ENCODE measurements at places on chromosomes 1 and 21. TPM values are rescaled to one million over a fixed set of nuclear protein-coding genes. Genes with fewer than 3 reads are reported as not detected.
A peak's percentile ranks its signal among the peaks of the same experiment; 100 is the strongest.

GRCh38 chr1:212902054-212902453 is 44.0 kb downstream of the FLVCR1 start:
- DNase-seq: no peak
- no peaks in the 10 kb centered on the region for H3K36me3 ChIP-seq
- no peaks in the 10 kb centered on the region for H3K27me3 ChIP-seq
- no peaks in the 10 kb centered on the region for H3K4me1 ChIP-seq
- H3K4me3 ChIP-seq: no peak overlapping the region

GRCh38 chr1:241499910-241500309 is 19.6 kb downstream of the FH start:
- DNase-seq: no peak
- no peaks in the 10 kb centered on the region for H3K36me3 ChIP-seq
- no peak overlapping the region for H3K27ac ChIP-seq
- H3K27me3 ChIP-seq: no peaks in the 10 kb centered on the region
- H3K4me3 ChIP-seq: no peak overlapping the region

Gene TTC39A
- total RNA-seq: 42.4 TPM

GRCh38 chr1:206419783-206420182 is 50.5 kb upstream of the IKBKE start:
- H3K27me3 ChIP-seq: no peaks in the 10 kb centered on the region
- DNase-seq: no peak

Gene PM20D1
- 0.22 TPM for total RNA-seq

DNA sequence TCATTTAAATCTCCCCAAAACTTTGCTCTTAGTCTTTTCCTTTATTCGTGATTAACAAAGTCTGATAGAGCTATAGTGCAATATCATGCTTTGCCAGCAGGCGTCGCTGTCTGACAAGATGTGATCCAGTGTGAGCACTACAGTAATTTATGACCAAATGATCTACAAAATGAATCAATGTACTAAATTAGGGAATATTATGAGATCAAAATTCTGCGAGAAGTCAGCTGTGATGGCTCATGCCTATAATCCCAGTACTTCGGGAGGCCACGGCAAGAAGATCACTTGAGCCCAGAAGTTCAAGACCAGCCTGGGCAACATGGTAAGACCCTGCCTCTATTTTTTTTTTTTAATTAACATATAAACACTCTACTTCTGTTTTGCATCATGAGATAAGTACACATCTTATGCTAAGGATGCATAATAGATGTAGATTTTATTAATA is 3.6 kb upstream of the SPSB1 start:
- no peaks in the 10 kb centered on the region for H3K36me3 ChIP-seq
- peaks cover 29% of the 10 kb centered on the region for H3K4me1 ChIP-seq
- no peaks in the 10 kb centered on the region for H3K27me3 ChIP-seq
- no peak overlapping the region for H3K4me3 ChIP-seq
- H3K27ac ChIP-seq: peak overlapping the region; percentile 77

Gene CAPN8
- total RNA-seq: 1.1 TPM

GRCh38 chr1:164559342-164560051 is 513 bp downstream of the PBX1 start:
- H3K4me1 ChIP-seq: peaks cover 27% of the 10 kb centered on the region
- no peaks in the 10 kb centered on the region for H3K36me3 ChIP-seq
- H3K27me3 ChIP-seq: no peaks in the 10 kb centered on the region

Gene TMOD4
- total RNA-seq: not detected

DNA sequence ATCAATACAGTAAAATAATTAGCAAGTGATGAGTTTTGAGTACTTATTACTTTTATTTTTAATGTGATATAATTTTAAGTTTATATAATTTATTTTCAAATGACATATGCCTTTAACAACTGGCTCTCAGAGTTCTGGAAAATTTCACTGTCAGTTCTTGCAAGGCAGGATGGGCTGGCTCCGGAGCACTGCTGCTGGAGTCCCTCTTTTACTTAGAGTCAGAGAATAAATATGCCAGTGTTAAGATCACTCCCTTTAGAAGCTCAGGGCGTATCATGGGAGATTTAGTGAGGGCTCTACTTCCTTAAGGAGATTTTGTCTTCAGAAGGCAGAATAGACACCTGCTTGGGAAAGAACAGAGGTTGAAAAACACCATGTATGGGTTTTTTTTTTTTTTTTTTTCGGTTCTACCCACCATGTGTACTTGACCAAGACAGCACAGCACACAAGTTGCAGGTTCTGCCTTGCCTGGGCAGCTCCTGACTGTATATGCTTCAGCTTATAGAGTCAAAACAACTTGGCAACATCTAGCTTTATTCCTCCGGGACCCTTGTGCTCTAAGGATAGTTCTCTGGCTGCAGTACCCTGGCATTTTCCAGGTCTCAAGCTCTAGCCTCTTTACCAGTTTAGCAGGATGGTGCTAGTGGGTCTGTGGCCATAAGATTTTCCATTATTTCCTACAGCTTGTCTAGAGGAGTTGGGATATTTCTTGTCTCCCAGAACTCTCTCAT is 29.7 kb upstream of the FMOD start:
- H3K36me3 ChIP-seq: no peaks in the 10 kb centered on the region
- DNase-seq: no peak

GRCh38 chr1:244447552-244447951 is 4.2 kb downstream of the ADSS2 start:
- peaks cover 68% of the 10 kb centered on the region for H3K4me1 ChIP-seq
- no peak overlapping the region for H3K4me3 ChIP-seq
- H3K36me3 ChIP-seq: no peaks in the 10 kb centered on the region
- H3K27ac ChIP-seq: no peak overlapping the region

Gene ARHGEF10L
- 41.3 TPM for total RNA-seq

GRCh38 chr1:115557715-115558114 is 84.1 kb upstream of the VANGL1 start:
- no peak for DNase-seq
- peaks cover 1% of the 10 kb centered on the region for H3K27me3 ChIP-seq
- no peak overlapping the region for H3K4me3 ChIP-seq
- no peak overlapping the region for H3K27ac ChIP-seq
- H3K36me3 ChIP-seq: no peaks in the 10 kb centered on the region
- no peaks in the 10 kb centered on the region for H3K4me1 ChIP-seq

Gene TMEM81
- 3.3 TPM for total RNA-seq

Gene ETNK2
- 14.0 TPM for total RNA-seq

DNA sequence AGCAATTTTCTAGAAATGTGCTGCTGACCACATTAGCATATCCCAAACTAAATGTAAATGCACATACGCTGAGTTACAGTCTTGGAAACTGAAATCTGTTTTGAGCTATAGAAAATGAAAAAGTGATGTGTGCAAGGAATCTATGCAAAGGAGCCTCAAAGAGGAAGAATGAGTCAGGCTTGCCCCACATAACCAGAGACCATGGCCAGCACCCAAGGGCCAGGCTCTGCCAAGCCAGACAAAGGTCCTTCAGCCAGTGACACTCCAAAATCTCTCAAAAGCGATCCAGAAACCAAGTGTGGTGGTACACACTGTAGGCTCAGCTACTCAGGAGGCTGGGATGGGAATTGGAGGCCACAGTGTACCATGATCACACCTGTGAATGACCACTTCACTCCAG is 195.2 kb downstream of the TOMM20 start:
- peak; percentile 93 for DNase-seq
- no peaks in the 10 kb centered on the region for H3K27me3 ChIP-seq
- peak overlapping the region; percentile 14 for H3K27ac ChIP-seq
- no peak overlapping the region for H3K4me3 ChIP-seq
- H3K36me3 ChIP-seq: no peaks in the 10 kb centered on the region

DNA sequence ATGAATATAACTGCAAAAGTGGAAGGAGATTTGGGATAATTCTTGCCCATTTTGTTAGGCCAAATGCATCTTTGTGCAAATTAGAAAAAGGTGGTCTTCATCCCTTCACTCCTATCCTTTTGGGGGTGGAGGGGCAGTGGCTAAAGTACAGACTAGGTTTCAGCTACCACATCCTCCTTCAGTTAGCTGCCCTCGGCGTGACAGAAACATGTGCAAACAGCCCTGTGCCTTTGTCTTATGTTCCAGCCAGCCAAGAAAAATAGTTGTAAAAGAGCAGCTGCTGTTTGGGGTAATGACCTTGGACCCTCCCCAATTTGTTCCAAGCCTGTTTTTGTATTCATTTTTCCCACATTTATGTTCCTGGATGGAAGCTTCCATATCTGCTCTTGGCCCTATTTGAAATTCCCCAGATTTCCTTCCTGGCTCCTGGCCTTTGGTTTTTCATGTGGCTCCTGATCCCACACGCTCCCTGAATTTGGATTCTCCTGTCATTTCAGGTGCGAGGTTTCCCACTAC is 8.3 kb upstream of the LGALS8 start:
- H3K27me3 ChIP-seq: no peaks in the 10 kb centered on the region
- DNase-seq: no peak
- no peak overlapping the region for H3K27ac ChIP-seq
- no peaks in the 10 kb centered on the region for H3K4me1 ChIP-seq
- H3K36me3 ChIP-seq: no peaks in the 10 kb centered on the region
- no peak overlapping the region for H3K4me3 ChIP-seq

Gene HSPG2
- total RNA-seq: 232 TPM

- H3K4me3 ChIP-seq: no peak overlapping the region
- no peak overlapping the region for H3K27ac ChIP-seq
- no peaks in the 10 kb centered on the region for H3K4me1 ChIP-seq
Measured at GRCh38 chr1:244800821-244801220, 34.6 kb upstream of the COX20 start.

Gene ZNF678
- total RNA-seq: 13.2 TPM

DNA sequence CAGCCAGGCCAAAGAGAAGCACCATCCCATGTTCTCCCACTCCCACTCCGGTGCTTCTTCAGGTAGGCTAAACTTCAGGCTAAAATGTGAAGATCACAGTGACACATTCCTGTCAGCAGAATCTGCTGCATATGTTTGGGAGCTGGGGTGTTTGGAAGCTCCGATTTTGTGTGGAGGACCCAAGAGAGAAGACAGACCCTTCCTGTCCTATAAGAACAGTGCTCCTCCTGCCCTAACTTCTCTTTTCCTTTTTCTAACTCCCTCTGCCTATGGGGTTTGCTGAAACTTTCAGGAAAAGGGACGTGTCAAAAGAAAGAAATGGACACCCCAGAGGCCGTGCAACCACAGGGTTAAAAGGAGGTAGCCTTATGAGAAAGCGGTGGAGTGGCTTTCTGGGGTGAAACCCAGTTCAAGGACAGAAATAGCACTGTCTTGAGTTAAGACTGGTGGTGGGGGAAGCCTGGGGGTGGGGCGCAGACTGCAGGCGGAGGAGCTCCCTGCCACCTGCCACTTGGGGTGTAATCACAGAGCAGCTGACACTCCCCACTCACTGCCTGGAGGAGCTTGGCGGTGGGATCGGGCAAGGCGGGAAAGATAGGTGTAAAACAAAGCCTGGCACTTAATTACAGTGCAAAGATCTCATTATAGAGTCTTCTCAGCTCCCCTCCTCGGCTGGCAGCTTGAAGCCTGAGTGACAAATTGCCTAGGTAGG is 645 bp upstream of the TLR5 start:
- no peaks in the 10 kb centered on the region for H3K36me3 ChIP-seq
- no peak overlapping the region for H3K4me3 ChIP-seq
- peak; percentile 19 for DNase-seq
- peaks cover 18% of the 10 kb centered on the region for H3K4me1 ChIP-seq
- peak overlapping the region; percentile 60 for H3K27ac ChIP-seq

GRCh38 chr1:71049951-71050598 is 2.5 kb upstream of the PTGER3 start:
- no peak overlapping the region for H3K27ac ChIP-seq
- peaks cover 12% of the 10 kb centered on the region for H3K4me1 ChIP-seq
- no peak overlapping the region for H3K4me3 ChIP-seq
- DNase-seq: no peak
- no peaks in the 10 kb centered on the region for H3K36me3 ChIP-seq

GRCh38 chr1:212825798-212826452 is 21.5 kb downstream of the SPATA45 start:
- no peaks in the 10 kb centered on the region for H3K36me3 ChIP-seq
- no peaks in the 10 kb centered on the region for H3K27me3 ChIP-seq
- no peaks in the 10 kb centered on the region for H3K4me1 ChIP-seq
- no peak overlapping the region for H3K4me3 ChIP-seq

GRCh38 chr1:61237659-61238358 is 155.4 kb downstream of the NFIA start:
- H3K27me3 ChIP-seq: no peaks in the 10 kb centered on the region
- H3K36me3 ChIP-seq: no peaks in the 10 kb centered on the region
- no peak overlapping the region for H3K27ac ChIP-seq
- DNase-seq: no peak

Gene CSRP1
- 30.5 TPM for total RNA-seq

- H3K36me3 ChIP-seq: no peaks in the 10 kb centered on the region
- no peak overlapping the region for H3K4me3 ChIP-seq
- no peak for DNase-seq
Measured at GRCh38 chr1:186654741-186655140, 25.5 kb downstream of the PTGS2 start.

DNA sequence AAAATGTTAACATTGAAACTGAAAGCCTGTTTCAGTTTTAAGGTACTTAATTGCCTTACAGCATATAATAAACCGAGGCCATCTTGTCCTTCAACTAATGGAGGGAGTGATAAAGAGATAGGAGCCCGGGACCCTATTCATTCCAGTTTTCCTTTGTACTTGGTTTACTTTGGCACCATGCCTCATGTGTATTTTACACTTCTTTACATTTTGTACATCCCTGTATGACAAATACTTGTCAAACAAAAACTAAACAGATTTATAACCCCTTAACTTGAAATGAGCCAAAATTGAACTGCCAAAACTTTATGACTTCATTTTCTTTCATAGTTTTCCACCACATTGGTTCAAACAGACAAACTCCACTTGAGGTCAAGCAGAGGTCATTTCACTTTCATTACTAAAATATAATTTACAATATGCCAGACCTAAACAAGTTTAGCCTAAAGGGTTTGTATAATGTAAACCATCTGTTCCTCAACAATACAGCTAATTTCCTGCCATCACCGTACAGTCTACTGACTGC is 30.9 kb upstream of the UBE2U start:
- H3K4me1 ChIP-seq: peaks cover 15% of the 10 kb centered on the region
- no peaks in the 10 kb centered on the region for H3K36me3 ChIP-seq
- DNase-seq: no peak
- H3K27me3 ChIP-seq: no peaks in the 10 kb centered on the region

DNA sequence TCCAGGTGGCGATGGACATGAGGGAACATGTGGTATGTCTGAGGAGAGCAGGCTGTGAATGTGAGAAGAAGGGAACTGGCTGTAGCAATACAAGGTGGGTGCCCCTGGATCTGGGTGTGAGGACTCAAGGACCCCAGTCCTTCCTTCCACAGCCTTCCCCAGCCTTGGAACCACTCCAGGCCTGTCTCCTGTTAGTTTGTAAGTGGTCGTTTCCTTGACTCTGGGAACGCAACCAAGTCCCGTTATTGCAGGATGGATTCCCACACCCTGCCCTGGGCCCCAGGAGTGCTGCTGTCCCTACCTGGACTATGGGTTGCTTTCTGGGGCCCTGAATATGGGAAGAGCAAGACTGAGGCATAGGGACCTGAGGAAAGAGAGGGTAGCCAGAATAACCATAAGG is 47.2 kb upstream of the VANGL1 start:
- no peak for DNase-seq
- no peak overlapping the region for H3K4me3 ChIP-seq
- no peak overlapping the region for H3K27ac ChIP-seq
- H3K27me3 ChIP-seq: no peaks in the 10 kb centered on the region
- no peaks in the 10 kb centered on the region for H3K36me3 ChIP-seq

GRCh38 chr1:39295901-39296300 is 91.4 kb downstream of the MACF1 start:
- H3K27me3 ChIP-seq: no peaks in the 10 kb centered on the region
- no peaks in the 10 kb centered on the region for H3K36me3 ChIP-seq
- H3K27ac ChIP-seq: no peak overlapping the region
- no peak for DNase-seq
- H3K4me1 ChIP-seq: no peaks in the 10 kb centered on the region

Gene HRNR
- under 0.01 TPM for total RNA-seq

All from adrenal gland (tissue), 19 donors.